ENCODE measurements at places on chromosomes 4 and X. TPM values are rescaled to one million over a fixed set of nuclear protein-coding genes. Genes with fewer than 3 reads are reported as not detected.

- DNase-seq: no peak
These were observed 286.5 kb downstream of the STK32B start for GRCh38 chr4:5337731-5338130.

The NHS gene
- 3.0 TPM for total RNA-seq

The CCKAR gene
- total RNA-seq: not detected

- no peak for DNase-seq
These were observed 282.6 kb upstream of the NDST4 start for GRCh38 chr4:115396034-115396433.

The DCAF12L1 gene
- total RNA-seq: not detected

DNA sequence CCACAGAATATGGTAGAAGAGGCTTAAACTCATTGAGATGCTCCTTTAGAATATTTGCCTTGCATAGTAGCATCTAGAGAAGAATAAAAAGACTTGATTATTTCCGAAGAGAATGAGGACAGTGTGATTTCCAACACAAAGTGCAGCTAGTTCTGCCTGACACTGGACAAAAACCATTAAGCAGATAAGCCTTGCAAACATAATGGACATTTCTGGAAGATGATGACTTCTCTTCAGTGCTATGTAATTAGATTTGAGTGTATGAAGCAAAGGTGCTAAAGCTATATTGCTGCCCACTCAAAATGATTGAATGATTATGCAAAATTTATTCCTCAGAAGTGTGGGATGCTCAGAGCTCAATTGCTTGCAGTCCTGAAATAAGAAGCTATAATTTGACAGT is 156.4 kb downstream of the VEGFC start:
- no peak for DNase-seq

The CCDC120 gene
- total RNA-seq: 1.1 TPM

- no peak for DNase-seq
These were observed 96.9 kb upstream of the GPRIN3 start for GRCh38 chr4:89404530-89404929.

The SHROOM3 gene
- total RNA-seq: 20.2 TPM

The SPANXC gene
- total RNA-seq: not detected

- no peak for DNase-seq
These were observed 18.3 kb downstream of the L1CAM start for GRCh38 chrX:153867671-153868070.

DNA sequence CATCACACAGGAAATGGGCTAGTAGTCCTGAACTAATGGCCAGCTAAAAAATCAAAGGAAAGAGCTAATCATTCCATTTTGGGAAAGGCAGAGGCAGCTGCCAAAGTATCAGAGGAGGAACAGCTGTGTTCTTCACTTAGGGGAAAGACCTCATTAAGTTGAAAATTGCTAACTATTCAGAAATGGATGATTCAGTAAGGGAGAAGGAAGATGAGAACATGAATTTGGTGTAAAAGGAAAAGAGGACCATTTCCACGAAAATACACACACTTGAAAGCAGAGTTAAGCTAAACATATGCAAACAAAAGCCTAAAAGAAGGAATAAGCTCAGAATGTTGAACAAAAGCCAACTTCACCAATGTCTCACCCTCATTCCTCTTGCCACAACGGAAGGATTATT is 90.4 kb downstream of the PCDH19 start:
- DNase-seq: no peak

DNA sequence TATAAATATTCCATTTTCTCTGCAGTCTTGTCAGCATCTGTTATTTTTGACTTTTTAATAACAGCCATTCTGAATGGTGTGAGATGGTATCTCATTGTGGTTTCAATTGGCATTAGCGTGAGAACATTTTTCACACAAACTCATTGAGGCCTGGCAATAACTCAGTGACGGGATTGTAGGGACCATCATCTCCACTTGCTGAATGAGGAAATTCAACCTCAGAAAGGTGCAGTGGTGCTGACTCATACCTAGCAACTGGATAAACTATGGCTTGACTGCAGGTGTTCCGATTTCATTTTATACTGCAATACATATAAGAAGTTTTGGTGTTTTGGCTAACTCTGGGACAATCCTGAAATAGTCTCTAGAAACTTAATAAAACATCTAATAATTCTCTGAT is 88.3 kb upstream of the DDIT4L start:
- DNase-seq: no peak

The NXF2 gene
- total RNA-seq: not detected

DNA sequence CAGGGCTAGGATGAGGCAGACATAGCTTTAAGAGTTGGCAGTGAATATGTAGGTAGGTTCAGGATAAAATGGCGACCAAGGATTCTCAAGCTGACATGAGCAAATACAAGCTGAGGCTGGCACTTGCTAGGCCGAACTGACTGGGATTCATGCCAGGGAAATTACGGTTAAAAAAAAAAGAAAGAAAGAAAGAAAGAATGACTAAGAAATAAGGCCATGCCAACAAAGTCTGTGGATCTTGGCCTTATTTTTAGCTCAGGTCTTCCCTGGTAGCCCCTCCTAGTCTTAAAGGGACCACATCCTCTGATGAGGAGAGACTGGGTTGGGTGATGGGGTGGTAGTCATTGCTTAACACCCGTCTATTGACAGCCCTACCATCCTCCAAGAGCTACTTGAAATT is 64.4 kb upstream of the KLHL13 start:
- no peak for DNase-seq

DNA sequence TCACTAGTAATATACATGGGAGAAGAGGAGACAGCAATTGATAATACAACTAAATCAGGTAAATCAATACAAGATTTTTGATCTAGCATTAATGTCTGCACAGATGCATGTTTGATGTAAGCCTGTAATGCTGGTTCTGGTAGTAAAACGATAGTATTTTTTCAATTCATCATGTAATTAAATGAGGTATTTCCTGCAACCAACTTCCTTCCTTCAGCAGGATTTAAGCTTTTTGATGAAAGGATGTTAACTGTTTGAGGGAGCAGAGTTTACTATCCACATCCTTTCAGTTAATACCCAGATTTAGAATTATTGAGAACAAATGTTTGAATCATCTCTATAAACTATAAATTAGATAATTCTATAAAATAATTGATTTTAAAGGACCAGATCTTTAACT is 31.4 kb upstream of the NFKB1 start:
- no peak for DNase-seq

The PPBP gene
- not detected for total RNA-seq

- no peak for DNase-seq
These were observed 31.6 kb downstream of the PGM2 start for GRCh38 chr4:37858112-37858511.
